Stimulated activated CD8-positive, alpha-beta memory T cell treated with anti-CD3 and anti-CD28 coated beads, Interleukin-15, amount 100 ng/mL, for 48 hours (primary cell): ENCODE measurements at places on chromosomes 13 and 19.

DNA sequence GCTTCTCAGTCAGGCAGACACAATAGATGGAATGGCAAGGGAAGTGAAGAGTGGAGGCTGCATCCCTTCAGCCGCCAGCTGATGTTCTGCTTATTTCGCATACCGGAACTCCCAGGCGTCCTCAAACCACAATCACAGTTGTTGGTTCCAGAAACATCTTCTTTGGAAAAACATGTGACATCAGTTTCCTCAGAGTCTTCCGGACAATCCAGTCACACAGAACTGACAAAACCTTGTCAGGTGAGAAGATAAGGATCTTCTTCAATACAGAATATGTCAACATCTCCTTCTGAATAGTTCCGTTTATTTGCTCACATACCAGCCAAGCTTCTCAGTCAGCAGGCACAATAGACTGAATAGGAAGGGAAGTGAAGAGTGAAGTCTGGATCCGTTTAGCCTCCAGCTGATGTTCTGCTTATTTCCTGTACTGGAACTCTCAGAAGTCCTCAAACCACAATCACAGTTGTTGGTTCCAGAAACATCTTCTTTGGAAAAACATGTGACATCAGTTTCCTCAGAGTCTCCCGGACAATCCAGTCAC lies 45.1 kb upstream of the CEACAM21 start:
- DNase-seq: no peak

DNA sequence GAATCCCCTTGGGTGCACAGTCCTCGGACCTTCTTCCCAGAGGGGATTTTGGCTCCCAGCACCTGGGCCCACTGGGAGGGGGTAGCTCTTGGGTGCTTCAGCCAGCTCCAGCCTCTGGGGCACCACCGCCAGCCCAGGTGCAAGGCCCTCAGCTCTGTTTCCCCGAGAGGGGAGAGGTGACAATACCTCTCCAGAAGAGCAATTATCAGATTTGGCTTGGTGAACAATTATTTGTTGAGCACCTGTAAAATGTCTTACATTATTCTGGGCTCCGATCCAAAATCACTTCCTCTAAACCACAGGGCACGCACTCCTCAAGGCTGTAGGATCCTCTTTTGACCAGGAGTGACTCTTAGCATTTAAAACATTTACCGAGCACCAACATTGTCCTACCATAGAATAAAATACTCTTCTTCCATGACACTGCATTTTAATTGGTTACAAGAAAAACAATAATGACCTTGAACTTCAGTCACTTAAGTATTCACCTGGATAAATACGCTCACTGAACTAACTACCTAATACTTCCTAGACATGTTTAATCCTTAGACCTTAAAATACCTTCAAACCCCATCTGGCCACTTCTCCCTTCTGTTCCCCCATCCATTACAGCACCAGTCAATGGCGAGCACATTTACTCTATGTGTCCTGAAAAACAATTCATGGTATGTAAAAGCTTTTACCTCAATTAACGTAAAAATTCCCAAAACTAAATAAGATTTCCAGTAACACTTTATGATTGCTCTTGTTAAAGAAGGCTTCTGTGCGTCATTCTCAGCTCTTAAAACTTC lies 54.8 kb downstream of the ABCC4 start:
- DNase-seq: no peak

- DNase-seq: no peak
These were observed 15.2 kb upstream of the S1PR4 start for GRCh38 chr19:3163230-3163886.

DNA sequence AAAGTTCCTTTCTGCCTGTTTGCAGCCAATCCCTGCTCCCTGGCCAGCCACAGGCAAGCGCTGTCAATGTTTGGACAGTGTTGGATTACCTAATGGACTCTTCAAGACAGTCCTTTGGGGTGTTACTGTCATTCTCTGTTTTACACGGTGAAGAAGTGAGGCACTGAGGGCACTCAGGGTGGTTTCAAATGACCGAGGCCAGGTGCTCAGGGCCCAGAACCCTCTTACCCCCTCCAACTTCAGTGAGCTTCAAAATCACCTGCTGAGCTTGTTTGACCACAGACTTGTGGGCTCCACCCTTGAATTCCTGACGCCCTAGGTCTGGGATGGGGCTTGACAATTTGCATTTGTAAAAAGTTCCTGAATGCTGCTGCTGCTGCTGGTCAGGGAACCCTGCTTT lies 97.9 kb downstream of the GGACT start:
- DNase-seq: no peak

GRCh38 chr19:13951799-13952153 lies 533 bp upstream of the DCAF15 start:
- no peak for DNase-seq

- DNase-seq: no peak
These were observed 15.6 kb downstream of the EVI5L start for GRCh38 chr19:7845390-7846154.
